ENCODE measurements at places on chromosomes 4 and X. TPM values are rescaled to one million over a fixed set of nuclear protein-coding genes. Genes with fewer than 3 reads are reported as not detected.

GRCh38 chr4:150236626-150237025, 158.4 kb downstream of the DCLK2 start:
- no peak for DNase-seq

DNA sequence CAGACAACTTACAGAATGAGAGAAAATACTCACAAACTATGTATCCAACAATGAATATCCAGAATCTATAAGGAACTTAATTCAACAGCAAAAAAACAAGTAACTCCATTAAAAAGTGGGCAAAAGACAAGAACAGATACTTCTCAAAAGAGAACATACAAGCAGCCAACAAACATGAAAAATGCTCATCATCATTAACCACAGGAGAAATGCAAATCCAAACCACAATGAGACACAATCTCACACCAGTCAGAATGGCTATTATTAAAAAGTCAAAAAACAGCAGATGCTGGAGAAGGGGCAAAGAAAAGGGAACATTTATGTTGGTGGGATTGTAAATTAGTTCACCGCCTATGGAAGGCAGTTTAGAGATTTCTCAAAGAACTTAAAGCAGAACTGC, 150.3 kb downstream of the FGF16 start:
- DNase-seq = no peak

DNA sequence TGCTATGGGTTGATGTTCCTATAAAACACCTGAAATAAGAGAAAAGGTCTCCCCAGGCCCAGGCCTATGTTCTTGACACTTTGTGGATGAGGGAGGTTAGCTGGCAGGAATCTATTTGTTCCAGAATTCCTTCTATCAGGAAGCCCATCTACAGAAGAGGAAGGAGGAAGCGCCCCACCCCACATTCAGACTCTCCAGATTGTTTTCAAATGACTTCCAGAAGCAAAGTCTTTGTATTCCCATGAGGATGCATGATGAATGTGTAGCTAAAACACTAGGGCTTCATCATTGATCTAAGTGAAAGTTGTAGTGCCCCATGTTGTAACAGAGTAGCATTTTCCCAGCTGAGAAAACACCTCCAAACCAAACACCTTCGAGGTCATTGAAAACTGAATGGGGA, 16.4 kb downstream of the OTC start:
- no peak for DNase-seq

DNA sequence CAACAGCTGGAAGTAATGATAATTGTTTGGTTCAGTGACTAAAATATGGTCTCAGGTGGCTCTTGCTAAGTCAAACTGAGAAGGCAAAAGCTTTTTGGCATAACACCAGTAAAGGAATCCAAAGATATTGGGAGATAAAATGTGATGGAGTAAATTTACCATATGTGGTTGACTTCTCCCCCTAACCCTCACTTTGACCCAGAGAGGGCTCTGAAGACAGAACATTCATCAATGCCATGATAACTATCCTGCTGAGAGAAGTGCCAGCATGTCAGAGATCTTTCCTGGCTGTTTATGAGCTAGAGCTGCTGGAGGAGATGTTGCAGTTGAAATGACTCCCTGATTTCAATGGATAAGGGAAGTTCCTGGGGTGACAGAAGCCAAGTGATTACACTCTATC, 213.4 kb downstream of the SPCS3 start:
- DNase-seq = no peak

DNA sequence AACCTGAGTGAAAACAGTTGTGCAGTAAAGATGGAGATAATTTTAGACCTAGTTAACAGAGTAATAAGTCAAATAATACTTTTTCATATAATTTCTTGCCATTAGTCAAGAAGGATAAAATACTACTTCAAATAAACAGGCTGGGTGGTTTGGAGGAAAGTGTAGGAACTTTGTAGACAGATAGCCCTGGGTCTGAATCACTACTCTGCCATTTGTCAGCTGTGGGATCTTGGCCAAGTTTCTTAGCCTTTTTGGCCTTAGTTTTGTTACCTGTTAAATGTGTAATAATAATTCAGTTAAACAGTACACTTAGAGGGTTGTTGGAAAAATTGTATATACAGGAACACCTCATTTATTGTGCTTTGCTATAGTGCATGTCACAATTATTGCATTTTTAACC, 163.7 kb downstream of the NPNT start:
- DNase-seq = no peak

GRCh38 chr4:35463251-35463952, 780.9 kb downstream of the ARAP2 start:
- no peak for DNase-seq

- no peak for DNase-seq
These were observed 66.1 kb upstream of the TLR3 start for GRCh38 chr4:186002853-186003252.

DNA sequence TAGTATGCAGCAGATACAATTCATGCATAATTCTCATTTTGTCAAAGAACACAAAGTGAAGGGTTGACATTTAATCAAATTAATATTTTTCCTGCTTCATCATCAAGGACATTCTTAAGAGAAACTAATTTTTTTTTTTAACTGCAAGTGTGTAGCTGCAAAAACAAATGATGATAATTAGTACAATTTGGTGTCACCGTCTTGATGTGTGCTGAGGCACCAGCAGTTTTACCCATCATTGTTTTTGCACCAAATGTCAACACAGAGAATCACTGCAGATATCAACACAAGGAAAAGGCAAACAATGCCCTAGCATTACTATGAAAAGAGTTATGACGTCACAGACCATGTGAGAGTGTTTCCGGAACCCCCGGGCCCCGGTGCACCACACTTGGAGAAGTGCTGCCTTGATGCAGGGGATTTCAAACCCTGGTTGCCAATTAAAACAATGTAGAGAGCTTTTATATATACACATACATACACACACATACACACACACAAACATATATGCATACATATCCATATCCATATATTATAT, 55.9 kb downstream of the AGA start:
- DNase-seq = no peak

Gene FDCSP
- total RNA-seq = not detected

Gene GPR50
- not detected for total RNA-seq

Gene TAF7L
- 0.15 TPM for total RNA-seq

Measured in heart right ventricle (tissue), 16 donors.